ENCODE measurements at places on chromosomes 5 and 9.

- no peak for DNase-seq
Observed at GRCh38 chr5:127112347-127112864, 39.1 kb upstream of the C5orf63 start.

DNA sequence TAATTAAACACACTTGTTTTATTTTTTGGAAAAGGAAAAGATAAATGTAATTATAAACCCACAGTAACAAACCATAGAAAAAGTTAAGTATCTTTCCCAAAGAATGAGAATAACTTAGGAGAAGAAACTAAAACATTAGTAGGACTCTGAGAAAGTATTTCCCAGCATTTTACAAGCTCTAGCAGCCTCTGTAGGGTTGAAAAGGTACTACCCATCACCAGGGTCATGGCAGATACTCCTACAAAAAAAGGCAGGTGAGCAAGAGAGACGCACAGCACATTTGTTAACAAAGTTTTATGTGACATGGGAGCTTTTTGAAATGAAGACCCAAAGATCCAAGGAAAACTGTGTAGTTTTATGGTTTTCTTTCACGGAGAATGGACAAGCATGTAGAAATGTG is 77.7 kb upstream of the FAM169A start:
- DNase-seq, result no peak

DNA sequence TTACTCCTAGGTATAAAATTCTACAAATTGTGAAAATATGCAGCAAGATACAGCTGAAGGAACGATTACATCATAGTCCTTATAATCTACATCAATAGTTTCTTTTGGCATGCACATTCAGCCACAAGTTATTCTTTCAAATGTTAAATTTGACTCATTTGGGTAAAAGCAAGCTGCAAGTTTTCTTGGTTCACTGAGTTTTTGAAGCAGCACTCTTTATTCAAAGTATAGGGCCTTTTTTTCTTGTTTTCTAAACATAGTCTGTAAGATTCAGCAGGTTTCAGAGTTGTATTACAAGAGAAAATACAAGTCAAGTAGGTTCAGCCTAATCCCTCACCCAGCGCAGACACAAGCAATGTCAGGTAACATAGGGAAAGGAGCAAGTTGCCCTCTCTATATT is 981.5 kb downstream of the PTPRD start:
- DNase-seq, result no peak

GRCh38 chr5:40134883-40135520 is 544.7 kb upstream of the PTGER4 start:
- DNase-seq, result no peak

- DNase-seq, result no peak
Observed at GRCh38 chr5:78611126-78611605, 37.4 kb downstream of the LHFPL2 start.

- no peak for DNase-seq
Observed at GRCh38 chr5:33890131-33891032, 1.4 kb downstream of the ADAMTS12 start.

GRCh38 chr5:127754706-127755105 is 51.5 kb downstream of the CCDC192 start:
- no peak for DNase-seq

Data from right cardiac atrium (tissue), 5 donors.